ENCODE measurements at places on chromosomes 7 and 10.
A peak's percentile ranks its signal among the peaks of the same experiment; 100 is the strongest.

- no peak for DNase-seq
These were observed 19.7 kb upstream of the LFNG start for GRCh38 chr7:2499719-2500430.

DNA sequence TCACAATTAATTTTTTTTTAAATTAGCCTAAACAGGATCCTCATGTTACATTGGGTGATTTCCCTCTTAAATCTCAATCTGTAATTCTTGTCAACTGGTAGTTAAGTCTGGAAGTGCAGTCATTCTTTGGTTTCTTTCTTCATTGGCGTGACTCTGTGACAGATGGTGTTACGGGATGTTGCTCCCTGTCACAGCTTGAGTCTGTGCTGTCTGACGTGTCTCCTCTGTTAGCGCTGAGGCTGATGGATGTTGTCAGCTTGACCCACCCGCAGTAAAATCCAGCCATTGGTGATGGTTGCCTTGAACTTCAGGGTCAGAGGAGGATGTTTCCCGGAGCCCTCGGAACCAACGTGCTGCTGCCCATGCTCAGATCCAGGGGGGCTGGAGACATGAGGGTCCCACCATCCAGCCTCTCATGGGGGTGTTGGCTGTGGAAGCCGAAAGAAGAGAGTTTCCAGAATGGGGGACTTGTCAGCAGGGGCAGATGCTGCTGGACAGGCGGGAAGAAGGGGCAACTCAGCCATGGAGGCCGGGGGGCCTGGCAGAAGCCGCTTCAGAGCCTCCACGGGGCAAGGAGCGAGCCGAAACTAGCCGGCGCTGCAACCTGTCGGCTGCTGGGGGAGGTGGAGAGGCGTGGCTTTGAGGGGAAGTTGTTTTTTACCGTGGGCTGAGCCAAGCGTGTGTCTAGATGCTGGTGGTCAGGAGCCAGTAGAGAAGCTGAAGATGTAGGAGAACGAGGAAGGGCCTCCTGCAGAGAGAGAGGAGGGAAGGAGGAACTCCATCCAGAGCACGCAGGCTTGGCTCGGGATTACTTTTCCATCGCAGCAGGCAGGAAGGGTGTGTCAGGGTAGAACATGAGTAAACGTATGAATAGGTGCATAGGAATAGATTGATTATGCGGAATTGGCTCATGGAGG, 3.5 kb downstream of the SUN1 start:
- DNase-seq = peak; percentile 40

DNA sequence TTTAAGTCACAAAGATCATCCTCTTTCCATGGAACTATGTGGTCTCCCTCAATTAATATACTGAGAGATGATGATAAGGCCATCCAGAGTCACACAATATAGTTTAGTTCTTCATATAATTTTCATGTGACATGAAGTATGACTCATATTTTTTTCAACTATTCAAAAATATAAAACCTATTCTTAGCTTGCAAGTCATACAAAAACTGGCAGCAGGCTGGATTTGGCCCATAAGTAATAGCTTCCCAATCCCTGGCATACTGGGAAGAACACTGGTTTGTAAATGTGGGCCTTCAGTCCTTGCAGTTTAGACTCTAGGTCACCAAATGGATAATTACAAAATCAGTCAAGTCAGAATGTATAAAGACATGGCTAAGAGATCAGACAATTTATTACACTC, 356.6 kb downstream of the PPP1R3A start:
- DNase-seq = no peak

DNA sequence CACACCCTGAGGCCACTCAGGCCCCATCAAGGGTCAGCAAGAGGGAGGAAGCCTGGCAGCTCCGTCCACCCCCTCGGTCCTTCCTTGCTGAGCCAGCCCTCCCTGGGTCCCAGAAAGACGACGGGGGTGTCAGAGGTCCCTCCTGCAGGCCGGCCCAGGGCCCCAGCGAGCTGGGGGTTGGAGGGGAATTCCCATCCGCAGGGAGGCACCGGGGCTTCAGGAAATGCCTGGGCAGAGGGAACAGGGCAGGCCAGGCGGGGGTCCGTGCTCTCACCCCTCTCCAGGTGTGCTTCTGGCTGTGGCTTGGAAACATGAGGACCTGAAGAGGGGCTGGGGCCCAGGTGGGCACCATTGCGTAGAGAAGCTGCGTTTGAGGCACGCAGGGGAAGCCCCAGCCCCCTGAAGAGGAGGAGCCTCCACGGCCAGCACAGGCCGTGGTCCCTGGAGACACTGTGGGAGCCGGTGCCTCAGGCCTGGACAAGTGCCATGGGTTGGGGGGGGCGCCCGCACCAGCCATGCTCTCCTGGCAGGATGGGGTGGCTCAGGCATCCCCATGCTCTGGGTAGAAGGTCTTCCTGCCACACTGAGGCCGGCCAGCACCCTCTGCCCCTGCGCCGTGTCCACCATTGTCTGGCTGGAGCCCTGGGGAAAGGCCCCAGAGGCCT, 66.7 kb downstream of the PDGFA start:
- no peak for DNase-seq

DNA sequence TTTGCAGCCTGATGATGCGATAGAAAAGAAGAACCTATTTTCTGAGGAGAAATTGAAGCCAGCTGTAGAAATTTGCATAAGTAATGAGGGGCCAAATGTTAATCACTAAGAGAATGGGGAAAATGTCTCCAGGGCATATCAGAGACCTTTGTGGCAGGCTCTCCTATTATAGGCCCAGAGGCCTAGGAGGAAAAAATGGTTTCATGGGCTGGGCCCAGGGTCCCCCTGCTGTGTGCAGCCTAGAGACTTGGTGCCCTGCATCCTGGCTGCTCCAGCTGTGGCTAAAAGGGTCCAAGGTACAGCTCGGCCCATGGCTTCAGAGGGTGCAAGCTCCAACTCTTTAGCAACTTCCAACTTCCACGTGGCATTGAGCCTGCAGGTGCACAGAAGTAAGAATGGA, 123.4 kb downstream of the STK31 start:
- no peak for DNase-seq

- no peak for DNase-seq
These were observed 43.5 kb downstream of the KMT2C start for GRCh38 chr7:152392254-152392653.

- DNase-seq = no peak
These were observed 337.6 kb downstream of the FRMD4A start for GRCh38 chr10:13993169-13993568.

- no peak for DNase-seq
These were observed 2.0 kb upstream of the NRAP start for GRCh38 chr10:113665806-113666354.

DNA sequence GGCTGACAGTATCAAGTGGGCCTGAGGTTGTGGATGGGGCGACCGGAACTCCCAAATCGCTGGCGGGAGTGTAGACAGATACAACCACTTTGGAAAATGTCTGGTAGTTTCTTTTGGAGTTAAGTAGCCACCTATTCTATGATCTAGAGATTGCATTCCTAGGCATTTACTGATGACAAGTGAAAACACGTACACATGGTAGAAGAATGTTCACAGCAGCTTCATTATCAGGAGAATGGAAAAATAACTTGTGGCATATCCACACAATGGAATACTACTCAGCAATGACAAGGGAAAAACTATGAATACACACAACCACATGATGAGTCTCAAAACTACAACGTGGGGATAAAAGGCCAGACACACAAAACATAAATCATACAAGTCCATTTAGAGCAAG, 146.0 kb downstream of the MYOF start:
- no peak for DNase-seq

GRCh38 chr10:1297566-1298301, 241.5 kb downstream of the WDR37 start:
- DNase-seq = no peak

DNA sequence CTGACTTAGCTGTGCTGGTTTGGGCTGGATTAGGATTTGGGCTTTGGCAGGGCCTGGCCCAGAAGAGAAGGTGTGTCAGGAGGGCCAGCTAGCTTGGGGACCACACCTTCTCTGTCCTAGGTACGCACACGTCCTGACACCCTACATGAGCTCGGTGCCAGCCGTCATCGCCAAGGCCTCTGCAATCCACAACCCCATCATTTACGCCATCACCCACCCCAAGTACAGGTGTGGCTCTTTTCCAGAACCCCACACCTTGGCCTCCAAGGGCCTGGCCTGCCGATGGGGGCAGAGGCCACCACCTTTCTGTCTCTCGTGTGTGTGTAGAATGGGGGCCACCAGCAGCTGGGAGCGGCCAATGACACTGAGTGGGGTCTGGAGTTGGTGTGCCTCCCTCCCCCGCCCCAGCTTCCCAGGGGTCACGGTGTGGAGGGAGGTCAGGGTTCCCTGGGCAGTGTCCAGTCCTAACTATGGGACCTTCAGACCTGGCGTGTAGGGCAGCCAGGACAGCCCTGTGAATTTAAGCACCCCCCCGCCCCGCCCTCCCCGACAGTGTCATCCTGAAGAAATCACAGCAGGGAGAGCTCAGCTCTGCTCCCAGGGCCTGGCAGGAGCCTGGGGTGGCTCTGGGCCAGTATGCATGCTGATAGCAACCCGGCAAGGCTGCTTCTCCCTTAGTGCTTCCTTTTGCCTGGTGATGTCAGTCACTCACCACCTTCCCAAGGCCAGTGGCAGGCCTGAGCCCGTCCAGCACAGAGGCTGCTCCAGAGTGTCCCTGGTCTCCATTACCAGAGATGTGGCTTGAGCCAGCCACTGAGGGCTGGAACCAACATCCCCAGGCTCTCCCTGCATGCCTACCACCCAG, 6.9 kb upstream of the LDB3 start:
- no peak for DNase-seq

DNA sequence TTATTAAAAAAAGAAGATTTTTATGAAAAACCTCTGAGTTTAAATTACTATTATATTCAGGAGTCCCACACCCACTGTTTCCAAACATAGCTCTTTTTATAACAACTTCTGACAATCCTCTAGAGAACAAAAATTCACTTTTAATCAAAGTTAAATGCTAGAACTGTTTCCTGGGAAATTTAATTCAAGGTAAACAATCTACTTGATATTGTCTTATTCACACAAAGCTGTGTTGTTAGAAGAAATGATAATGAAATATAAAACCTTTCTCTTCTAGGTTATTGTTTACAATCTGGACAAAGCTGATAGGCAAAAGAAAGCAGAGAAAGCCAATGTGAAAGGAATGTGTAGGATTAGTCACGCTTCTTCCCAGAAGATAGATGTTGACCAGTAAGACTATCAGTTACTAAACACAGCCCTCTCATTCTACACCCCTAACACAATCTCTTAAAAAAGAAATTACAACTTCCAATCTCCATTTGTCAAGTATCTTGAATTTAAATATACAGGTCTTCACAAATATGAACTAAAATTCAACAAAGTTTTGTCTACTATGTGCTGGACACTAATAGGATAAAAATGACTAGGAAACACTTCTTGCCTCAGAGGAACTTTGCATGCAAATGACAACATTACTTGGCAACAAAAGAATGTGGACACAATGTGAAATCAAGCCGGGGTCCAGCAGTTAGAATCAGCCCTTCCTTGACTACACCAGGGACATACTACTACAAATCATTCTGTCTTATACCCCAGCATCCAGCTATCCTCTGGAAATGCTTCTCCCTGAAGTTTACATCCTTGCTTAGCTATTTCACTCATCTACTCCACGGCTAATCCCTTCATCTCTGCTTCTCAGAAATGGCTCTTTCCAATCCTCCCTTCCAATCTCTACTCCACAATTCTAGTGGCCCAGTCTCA, 123.7 kb downstream of the IMMP2L start:
- DNase-seq = no peak

GRCh38 chr7:28016297-28016696, 164.3 kb downstream of the JAZF1 start:
- no peak for DNase-seq

DNA sequence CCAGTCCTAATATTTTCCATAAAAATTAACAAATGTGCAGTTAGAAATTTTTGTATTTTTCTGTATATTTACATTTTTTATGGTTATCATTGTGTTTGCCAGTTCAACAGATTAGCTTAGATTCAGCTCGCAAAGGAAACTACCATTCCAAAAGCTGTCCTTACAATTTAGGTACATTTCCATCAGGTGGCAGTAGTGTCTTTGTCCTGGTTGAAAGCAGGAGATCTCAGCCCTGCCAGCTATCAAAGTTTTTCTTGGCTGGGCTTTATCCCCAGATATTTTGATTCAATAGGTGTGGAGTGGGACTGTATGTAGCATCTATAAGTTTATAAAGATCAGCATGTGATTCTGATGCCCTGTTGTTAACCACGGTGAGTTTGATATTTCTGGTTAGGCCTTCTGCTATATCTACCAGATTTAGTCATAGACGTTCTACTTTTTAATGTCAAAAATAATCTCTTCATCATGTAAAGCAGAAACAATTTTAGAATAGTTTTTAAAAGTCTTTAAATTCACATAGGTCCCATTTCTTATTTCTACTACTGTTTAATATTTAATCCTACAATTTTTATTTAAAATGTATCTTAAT, 15.5 kb upstream of the ICA1 start:
- no peak for DNase-seq

Data from cerebellar nuclear complex (tissue), 1 donor.